Testis (tissue), 5 donors: ENCODE measurements at places on chromosomes 13 and 19. TPM values are rescaled to one million over a fixed set of nuclear protein-coding genes. Genes with fewer than 3 reads are reported as not detected.

DNA sequence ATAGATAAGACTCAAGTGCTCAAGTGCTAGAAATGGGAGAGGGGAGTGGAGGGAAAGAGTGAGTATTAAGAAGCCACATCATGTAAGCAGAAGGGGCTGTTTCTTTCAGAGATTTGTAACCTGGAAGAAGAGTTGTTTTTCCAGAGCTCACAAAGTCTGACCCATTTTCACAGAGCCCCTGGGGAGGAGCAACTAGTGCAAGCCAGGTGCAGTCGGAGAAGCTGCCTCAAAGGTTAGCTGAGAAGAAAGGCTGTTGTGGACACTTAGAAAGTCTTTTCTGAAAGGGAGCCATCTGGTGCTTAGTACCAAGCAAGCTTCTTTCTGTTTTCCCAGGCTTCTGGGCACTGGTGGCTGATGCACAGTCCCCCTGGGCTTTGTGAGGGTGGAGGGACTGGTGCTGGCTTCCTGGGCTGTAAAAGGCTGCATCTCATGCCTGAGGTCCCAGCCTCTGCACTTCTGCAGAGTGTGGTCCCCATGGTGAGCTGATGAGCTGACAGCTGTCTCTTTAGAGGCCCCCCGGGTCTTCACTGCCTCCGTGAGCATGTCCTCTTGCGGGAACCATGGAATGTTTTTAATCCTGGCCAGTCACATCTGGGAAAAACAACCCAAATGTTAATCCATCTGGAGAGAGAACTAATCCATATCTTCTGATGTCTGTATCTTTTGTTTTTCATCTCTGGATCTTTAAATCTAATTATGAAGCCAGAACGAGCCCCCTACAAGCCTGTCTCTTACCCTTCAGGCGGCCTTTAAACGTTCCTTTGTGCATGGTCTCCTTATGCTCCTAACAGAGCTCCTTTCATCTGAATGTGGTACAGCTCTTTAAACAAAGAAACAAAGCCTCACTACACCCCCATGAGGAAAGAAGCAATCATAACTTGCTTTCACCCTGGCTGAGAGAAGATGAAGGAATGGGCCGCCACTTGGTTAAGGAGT lies 40.2 kb downstream of the OLFM4 start:
- DNase-seq, result no peak

DNA sequence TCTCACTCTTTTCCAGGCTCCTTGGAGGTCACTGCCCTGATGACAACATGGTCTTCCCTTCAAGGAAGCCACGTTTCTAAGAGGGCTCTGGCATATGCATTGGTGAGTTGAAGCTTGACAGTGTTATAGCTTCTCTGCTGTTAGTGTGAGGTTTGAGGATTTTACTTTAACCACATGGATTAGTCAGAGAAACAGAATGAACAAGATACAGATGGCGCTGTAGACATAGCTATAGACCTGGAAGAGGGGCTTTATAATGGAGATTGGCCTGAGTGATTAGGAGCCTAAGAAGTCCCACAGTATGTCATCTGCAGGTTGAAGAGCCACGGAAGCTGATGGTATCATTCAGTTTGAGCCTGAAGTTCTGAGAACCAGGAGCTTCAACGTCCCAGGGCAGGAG lies 18.4 kb upstream of the URI1 start:
- no peak for DNase-seq

GRCh38 chr19:35061583-35062373 lies 20.3 kb downstream of the HPN start:
- no peak for DNase-seq

DNA sequence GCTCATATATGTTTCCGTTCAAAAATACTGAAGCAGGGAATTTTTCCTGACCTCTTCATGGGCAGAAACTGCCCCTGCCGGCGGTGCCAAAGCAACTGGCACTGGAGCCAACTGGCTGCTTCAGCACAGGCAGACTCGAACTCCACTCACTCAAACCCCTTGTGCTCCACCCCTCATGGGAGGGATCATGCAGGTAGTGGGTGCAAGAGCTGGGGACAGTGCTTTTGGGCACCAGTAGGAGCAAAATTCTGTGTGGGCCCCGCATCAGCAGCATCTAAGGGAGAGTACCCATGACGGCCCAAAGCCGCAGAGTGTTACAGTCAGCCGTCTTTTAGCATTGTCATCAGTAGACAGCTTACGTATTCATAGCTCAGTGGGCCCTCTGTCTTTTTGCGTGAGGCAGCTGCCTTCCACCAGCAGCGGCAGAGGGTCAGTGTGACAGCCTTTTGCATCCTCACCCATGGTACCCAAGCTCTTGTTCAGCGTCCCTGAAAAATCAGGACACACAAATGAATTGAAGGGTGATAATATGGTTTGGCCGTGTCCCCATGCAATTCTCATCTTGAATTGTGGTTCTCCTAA lies 393.8 kb downstream of the SLITRK6 start:
- DNase-seq, result no peak

- DNase-seq, result no peak
Observed at GRCh38 chr19:35162471-35163326, 8.2 kb downstream of the FXYD5 start.

- DNase-seq, result no peak
Observed at GRCh38 chr19:2392366-2392765, 32.3 kb downstream of the TMPRSS9 start.

GRCh38 chr13:59666504-59666903 lies 497.2 kb downstream of the DIAPH3 start:
- no peak for DNase-seq

- peak; percentile 60 for DNase-seq
Observed at GRCh38 chr19:4803736-4804695, 12.5 kb downstream of the FEM1A start.

CGB3 gene
- polyA plus RNA-seq, result not detected

- DNase-seq, result no peak
Observed at GRCh38 chr13:48562296-48563066, 29.6 kb upstream of the RCBTB2 start.

PCDH17 gene
- polyA plus RNA-seq, result 21.3 TPM

DNA sequence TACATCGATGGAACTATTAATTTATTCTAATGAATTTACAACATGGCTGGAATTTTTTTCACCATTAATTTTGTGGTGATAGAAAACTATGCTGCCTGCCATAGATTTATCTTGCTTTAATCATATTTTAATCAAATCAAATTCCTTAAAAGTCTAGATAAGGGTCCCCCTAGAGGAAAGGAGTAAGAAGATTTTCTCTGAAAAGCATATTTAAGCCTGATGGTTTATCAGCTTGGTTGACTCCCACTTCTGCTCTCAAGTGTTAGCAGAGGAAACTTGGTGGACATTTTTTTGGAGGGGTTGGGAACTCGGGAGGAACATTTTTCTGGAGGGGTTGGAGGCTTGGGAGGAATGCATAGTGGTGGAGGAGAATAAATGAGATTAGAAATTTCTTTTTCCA lies 253.3 kb downstream of the KCNRG start:
- no peak for DNase-seq

OVOL3 gene
- polyA plus RNA-seq, result 2.6 TPM

SLAIN1 gene
- polyA plus RNA-seq, result 73.1 TPM

MAP4K1 gene
- 8.3 TPM for polyA plus RNA-seq

ADAMTS10 gene
- polyA plus RNA-seq, result 7.2 TPM

PSG3 gene
- 5.8 TPM for polyA plus RNA-seq

GRCh38 chr13:45700971-45701900 lies 884 bp upstream of the CBY2 start:
- peak; percentile 53 for DNase-seq

ZNF625 gene
- 1.4 TPM for polyA plus RNA-seq

DNA sequence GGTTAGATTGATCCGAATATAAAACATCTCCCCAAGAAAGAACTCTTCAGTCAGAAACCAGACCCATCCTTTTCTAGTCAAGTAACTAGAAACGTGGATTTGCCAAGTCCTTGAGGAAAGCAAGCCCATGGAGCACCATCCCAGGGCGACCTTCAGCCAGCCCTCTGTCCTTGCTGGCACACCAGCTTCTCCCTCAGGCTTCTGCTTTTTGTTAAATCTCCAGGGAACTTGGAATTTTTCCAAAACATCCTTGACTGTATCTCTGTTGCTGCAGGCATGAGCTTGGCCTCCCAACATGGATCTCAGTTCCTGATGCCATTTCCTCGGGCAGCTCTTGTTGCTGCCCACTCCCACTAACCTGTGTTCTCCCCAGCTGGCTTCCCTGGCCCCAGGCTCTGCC lies 27.1 kb upstream of the C1QTNF9 start:
- no peak for DNase-seq

DNA sequence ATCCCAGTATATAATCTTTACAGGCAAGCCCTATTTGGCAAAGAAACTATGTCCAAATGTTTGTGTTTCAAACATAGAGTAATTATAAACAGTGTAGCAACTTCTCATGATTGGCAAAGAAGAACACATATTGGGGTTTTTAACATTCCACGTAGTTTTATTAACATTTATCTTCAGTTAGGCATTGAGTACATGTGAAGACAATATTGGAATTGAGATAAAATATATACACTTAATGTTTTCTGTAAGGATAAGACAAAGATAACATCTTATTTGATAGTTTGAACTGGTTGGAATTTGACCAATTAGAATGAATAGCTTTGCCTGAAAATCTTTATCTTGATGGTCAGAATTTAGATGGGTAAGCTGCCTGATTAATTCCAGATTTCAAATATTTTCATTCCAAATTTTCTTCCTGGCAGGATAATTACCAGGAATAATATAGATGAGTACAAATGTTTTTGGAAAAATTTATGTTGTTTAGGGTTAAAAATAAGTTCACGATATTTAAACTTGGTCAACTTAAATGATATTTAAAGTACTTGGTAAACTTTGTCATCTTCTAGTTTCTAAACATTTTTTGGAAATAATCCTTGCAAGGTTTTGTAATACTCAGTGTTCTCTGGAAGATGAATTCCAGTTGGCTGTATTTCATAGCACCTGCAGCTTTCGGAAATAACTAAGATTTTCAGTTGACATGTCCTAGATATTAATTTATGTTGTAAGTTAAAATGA lies 536.5 kb upstream of the SPRY2 start:
- no peak for DNase-seq

CEACAM20 gene
- polyA plus RNA-seq, result 0.53 TPM

DKKL1 gene
- 487 TPM for polyA plus RNA-seq

DNA sequence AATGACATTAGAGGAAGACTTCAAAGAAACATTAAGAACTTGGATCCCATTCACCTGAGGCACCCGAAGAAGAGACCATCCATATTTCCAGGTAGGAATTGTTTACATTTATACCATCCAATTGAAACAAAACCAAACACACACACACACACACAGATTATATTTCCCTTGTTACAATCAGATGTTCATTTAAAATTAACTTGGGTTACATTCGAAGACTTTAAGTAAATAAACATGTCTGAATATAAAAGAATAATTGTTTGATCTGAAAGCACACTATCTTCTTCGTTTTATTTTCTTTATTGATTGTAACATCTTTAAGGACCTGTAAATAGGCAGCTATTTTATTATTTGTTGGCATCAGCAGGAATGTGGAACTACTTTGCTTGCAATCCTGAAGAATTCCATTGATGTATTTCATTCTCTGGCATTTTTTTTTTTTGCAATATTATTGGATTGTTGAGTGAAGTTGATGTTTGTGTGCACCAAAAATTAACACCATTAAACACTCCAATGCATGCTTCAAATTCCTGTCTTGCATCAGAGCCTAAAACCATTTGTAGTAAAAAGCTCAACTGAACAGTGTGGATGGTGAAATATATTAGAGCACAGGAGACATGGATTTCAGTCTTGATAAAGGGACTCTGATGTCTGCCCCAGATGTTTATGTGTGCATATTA lies 85.3 kb upstream of the FRY start:
- no peak for DNase-seq

DNA sequence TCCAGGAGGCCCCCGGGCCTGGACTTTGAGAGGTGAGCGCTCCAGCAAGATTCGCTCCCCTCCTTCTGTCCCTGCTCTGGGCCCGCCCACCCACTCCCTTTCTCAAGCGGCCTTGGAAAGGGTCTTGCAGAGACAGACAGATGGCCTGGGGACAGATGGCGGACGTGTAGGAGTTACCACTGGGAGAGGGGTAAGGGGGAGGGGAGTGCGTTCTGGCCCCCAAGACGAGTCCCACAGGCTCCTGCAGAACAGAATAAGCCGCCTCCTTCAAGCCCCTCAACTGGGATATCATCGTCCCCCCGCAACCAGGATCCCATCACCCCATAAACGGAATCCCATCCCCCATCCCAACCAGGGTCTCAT lies 3.6 kb upstream of the TNFAIP8L1 start:
- no peak for DNase-seq

CNFN gene
- 2.2 TPM for polyA plus RNA-seq

CEACAM16 gene
- polyA plus RNA-seq, result not detected

ZNF493 gene
- 6.4 TPM for polyA plus RNA-seq
